Stimulated activated CD8-positive, alpha-beta memory T cell treated with anti-CD3 and anti-CD28 coated beads, Interleukin-7, amount 100 ng/mL, for 1 hour (primary cell): ENCODE measurements at places on chromosomes 2 and 18.
A peak's percentile ranks its signal among the peaks of the same experiment; 100 is the strongest.

DNA sequence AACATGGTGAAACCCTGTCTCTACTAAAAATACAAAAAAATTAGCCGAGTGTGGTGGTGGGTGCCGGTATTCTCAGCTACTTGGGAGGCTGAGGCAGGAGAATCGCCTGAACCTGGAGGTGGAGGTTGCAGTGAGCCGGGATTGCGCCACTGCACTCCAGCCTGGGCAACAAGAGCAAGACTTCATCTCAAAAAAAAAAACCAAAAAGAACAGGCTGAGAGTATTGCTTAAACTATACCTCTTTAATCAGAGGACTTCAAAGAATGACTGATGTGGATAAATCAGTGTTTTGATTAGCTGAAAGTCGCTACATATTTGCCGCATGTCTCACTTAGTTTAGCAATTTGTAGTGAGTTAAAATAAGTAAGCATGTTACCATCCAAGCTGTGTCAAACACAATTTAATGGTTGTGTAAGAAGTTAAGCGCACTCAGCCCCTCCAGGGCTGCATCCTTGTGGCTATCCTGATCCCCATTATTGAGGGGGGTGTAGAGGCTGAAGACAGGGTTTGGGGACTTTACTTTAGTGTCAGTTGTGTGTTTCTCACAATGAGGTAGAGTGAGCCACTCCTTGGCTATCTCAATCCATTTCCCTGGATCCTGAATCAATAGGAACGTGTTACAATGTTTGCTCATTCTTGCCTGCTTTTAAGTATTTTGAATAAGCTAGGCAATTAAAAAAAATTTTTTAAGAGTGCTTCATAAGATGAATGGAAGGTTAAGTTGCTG, 11.0 kb upstream of the FARP2 start:
- DNase-seq = no peak

DNA sequence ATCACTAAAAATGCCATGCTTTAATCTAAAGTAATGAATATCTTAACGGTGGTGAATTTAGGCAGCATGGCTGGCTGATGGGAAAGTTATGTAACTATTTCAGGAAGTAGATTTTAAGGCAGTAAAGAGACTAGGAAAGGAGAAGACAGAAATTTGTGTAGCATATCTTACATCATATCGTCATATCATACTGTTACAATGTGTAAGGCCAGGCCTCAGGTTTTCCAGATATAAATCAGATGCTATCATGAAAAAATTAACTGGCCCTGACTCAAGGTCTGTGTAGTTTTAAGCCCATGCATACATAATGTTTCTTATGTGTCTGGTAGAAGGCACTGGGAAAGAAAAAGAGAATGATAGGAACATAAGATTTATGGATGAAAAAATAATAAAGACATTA, 8.9 kb upstream of the FAP start:
- DNase-seq = no peak

DNA sequence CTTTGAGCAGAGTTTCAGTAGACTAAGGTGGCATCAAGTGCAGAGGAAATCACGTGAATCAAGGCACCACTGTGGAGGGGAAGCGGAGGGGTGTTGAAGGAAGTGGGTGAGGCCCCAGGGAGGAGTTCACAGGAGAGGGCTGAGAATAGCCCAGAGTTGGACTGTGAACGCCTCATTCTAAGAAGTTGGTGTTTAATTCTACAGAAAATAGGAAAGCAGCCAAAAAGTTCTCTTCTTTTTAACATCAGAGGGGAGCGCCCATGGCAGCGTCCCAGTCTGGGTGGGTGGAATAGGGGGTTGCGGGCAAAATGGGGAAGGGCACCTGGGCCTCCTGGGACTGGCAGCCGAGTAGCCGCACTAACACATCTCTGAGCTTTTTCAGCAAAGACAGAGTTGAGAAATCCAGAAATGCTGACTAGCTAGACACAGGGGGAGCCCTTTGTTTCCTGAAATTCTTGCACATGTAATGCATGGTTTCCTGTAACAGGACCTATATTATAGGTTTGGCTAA, 97.0 kb downstream of the NEB start:
- peak; percentile 32 for DNase-seq

GRCh38 chr2:104616856-104617255, 237.1 kb upstream of the POU3F3 start:
- DNase-seq = no peak

DNA sequence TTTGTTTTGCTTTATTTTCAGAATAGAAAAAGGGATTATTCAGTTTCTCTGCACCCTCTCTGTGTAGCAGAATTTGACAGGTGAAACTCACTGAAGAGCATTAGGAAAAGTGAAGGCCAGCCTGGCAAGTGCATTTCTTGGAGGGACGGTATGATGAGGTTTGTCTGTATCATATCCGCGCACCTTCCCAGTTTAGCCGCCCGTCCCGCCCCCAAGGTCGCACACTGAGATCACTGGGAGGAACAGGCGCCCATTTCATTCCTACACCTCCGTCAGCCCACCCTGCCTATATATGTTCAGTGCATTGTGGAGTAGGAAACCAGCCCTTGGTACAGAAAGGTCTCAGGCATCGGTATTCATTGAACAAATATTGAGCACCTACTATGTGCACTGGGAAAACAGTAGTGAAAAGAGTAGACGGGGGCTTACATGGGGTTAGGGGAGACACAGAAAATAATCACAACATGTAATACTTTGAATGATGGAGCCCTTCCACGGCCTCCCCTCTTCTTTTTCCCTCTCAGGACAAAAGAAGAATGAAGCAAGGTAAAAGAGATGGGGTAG, 678 bp upstream of the FECH start:
- no peak for DNase-seq

DNA sequence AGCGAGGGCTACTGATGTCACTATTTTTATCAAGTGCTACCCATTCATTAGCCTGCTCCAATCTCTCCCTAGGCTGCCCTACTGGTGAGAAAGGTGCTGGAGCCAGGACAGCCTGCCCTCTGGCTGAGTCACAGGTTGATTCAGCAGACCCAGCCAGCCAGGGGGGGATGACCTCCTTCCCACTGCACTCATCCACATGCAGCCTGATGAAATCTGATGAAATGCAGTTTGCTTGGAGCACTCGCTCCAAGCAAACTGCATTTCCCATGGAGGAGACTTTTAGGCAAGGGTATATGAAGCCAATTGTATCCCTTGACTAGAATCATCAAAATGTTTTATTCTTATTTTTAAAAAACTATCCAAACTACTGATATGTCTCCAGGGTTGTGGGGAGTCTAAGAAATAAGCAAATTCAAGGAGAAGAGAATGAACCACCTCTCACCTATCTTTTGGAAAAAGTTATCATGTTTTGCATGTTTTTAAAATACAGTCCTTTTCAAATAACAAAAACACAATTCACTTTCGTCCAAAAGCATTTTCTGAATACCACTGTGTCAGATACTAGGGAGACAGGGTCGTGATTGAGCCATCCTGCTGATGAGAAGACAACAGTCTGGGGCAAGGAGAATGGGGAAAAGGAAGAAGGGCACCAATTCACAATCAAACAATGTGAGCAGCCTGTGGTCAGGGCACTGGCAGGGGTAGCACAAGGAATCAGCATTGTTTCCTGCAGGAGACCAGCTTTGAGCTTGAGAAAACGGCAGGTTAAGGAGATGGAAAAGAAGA, 128.3 kb downstream of the AFF3 start:
- no peak for DNase-seq

DNA sequence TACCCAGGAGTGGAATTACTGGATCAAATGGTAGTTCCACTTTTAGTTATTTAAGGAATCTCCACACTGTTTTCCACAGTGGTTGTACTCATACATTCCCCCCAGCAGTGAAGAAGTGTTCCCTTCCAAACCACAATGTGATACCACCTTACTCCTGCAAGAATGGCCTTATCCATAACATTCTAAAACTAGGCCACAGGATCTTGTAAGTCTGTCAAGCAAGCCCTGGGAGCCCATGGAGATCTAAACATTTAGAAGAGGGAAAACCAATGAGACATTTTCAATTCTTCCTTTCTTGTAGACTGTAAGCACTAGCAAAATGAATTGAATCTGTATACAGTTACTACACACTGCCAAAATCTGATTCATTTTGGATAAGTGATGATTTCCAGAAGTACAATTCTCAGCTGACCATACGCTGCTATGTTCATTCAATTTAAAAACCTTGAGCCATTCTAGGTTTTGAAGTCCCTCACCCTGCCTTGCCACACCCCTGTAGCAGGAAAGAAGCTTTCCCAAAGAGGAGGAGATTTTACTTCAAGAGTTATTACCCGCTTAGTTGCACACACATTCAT, 149.1 kb downstream of the SLC8A1 start:
- DNase-seq = no peak
